Glomerular endothelial cell (primary cell): ENCODE measurements at places on chromosomes 5 and 9.

- no peak for DNase-seq
These were observed 234.4 kb downstream of the ARHGAP26 start for GRCh38 chr5:143004361-143005145.

DNA sequence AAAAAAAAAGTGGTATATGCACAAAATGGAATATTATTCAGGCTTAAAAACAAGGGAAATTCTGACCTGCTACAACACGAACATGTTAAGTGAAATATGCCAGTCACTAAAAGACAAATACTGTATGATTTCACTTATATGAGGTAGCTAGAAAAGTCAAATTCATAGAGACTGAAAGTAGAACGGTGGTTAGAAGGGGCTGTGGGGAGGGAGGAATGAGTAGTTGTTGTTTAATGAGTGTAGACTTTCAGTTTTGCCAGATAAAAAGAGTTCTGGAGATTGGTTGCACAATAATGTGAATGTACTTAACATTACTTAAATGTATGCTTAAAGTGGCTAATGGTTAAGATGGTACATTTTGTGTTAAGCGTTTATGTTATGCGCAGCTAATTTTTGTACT is 79.5 kb upstream of the IL12B start:
- DNase-seq: no peak

- DNase-seq: no peak
These were observed 12.6 kb upstream of the TCF7 start for GRCh38 chr5:134101686-134102439.

- no peak for DNase-seq
These were observed 172.4 kb upstream of the PHYKPL start for GRCh38 chr5:178404987-178405386.

DNA sequence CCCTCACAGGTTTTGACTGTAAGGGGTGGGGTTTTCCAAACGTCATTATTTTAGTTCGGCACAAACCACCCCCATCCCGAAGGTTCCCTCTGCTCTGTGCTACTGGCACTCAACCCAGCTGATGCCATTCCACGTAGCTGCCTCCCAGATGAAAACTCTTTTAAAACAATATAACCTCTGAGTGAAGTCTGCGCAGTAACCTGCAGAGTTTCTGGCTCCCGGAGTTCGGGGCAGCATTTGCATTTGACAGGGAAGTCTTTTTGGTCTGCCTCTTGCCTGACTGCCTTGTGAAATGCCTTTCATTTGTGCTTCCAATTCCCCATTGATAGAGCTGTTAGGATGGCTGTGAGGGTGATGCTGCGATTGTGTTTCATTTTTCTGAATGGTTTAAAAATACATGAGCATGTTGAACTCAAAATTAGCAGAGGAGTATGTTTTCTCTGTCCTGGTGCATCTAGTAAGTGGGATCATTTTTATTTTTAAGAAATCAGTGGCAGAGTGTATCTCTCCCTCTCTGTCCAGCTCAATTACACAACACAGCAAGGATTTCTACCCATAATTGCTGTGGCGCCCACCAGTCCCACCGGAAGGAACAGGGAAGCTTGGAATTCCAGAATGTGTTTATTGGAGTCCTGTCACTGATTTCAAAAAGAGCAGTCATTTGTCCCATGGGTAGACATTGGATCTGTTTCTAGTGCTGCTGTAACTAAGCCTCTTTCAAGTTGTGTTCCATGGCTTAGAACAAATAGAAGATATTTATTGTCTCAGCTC is 24.8 kb downstream of the ADCY2 start:
- DNase-seq: no peak

DNA sequence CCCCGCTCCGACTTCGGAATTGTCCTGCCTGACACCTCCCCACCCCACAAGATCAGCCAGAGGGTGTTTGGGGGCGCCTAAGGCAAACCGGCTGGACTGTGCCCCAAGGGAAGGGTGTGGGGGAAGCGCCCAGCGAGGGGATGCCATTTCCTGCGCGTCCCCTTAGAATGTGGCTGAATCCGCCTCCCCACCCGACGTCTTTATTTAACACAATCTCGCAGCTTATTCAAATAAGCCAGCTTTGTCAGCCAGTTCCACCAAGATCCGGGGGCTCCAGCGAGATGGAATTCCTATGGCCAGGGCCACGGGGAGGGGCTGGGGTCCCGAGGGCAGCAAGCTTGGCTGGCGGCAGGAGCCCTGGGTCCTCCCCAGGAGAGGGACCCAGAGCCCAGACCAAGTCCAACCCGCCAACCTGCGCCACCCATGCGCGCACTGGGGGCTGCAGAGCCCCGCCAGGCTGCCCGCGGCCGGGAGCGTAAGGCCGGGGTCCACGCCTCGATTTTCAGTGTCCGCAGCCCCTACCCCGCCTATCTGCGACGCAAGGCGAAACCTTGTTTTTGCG is 7.4 kb downstream of the IRX4 start:
- no peak for DNase-seq

DNA sequence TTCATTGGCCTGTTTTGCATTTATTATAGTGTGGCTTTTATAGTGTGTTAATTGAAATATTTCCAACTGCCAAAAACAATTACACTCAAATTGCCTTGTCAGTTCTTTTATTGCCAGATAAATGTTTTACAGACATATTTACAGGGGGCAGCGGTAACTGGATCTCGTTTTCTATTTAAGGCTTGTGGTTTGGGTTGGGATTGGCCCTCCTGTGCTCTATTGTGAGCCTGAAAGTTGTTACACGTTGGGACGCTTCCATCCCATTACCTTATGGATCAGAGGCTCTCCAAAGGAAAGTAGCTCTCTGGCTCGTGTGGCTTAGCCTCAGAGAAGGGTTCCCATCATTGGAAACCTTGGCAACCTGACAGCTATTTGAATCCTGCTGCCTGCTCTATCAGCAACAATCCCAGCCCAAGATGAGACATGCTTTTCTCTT is 20.8 kb downstream of the DNAI1 start:
- no peak for DNase-seq

- no peak for DNase-seq
These were observed 25.6 kb upstream of the GTF3C5 start for GRCh38 chr9:133004999-133005760.
